ENCODE measurements at places on chromosomes 4 and X.

- no peak for DNase-seq
Measured at GRCh38 chrX:103635436-103635835, 6.7 kb downstream of the TCEAL1 start.

GRCh38 chr4:129246910-129247461, 151.0 kb downstream of the C4orf33 start:
- no peak for DNase-seq

GRCh38 chrX:132470831-132471230, 18.0 kb downstream of the MBNL3 start:
- no peak for DNase-seq

DNA sequence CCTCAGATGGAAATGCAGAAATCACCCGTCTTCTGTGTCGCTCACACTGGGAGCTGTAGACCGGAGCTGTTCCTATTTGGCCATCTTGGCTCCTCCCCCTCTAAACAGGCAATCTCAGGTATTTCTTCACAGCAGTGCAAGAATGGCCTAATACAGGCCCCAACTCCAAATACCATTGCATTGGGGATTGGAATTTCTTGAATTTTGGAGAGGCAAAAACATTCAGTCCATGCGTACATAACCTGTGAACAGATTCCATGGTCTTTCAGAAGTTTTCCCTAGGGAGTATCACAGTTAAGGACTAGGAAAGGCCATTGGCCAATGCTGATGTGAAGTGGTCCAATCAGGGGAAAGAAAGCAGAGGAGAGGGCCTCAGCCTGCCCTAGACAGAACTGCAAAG, 128.2 kb upstream of the NOCT start:
- no peak for DNase-seq

- no peak for DNase-seq
Measured at GRCh38 chr4:181478656-181479055, 764.5 kb upstream of the TENM3 start.

DNA sequence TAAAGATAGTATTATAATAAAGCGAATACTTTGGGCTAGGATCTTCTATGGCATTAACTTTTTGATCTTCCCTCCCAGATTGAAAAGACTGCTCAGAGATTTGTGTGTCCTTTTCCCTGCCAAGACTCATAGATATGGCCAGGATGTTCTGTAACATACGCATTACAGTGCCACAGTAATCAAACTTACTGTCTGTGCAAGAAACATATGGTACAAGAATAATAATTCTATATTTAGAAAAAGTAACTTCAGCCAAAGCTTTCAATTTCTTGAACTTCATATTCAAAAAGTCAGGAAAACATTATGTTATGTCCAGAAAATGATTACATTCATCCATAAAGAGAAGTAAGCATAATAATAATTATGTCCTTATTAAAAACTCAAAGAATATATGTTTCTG, 100.9 kb upstream of the GUCY1A1 start:
- no peak for DNase-seq

GRCh38 chr4:129327637-129328036, 231.7 kb downstream of the C4orf33 start:
- DNase-seq, result no peak

DNA sequence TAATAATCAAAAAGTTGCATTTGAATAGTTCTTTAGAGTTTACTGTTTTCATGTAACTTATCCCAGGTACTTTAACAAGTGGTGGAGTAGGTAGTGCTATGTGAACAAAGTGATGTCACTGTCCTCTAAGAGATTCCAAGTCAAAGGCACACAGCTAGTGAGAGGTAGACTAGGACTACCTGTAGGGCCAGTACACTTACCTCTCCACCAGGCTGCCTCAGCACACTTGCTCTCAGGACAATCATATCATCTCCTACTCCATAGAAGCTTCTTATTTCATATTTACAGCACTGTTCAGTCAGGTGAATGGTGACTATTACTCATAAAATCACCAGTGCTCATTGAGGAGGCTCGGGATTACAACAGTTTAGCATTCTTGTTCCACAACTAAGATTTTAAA, 173.0 kb upstream of the EMCN start:
- DNase-seq, result no peak

GRCh38 chr4:120720354-120720934, 202.1 kb downstream of the PRDM5 start:
- DNase-seq, result no peak

GRCh38 chrX:24494647-24495075, 29.6 kb downstream of the PDK3 start:
- DNase-seq, result no peak

- no peak for DNase-seq
Measured at GRCh38 chr4:76381986-76382385, 39.0 kb downstream of the CCDC158 start.

DNA sequence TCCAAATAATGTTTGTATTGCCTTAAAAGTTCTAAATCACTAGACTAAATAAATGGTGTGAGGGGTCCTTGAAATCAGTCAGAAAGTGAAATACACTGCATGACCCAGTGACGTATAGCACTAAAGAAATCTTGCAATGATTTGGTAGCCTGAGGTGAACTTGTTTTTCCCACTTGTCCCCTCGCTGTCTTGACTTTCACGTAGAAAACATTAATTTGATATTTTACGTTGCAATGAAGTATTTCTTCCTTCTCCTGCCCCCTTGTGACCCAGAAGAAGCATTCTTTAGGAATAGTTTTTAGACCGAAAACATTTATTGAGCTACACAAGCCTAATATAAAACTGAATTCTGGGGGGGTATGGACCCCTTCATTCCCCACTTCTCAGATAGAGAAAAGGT, 3.7 kb downstream of the KLB start:
- no peak for DNase-seq

- no peak for DNase-seq
Measured at GRCh38 chr4:78768452-78769180, 7.5 kb upstream of the BMP2K start.

All from H9 (cell line).